Stimulated activated CD8-positive, alpha-beta memory T cell treated with anti-CD3 and anti-CD28 coated beads, Interleukin-4, amount 100 ng/mL, for 1 hour (primary cell): ENCODE measurements at places on chromosomes 3 and 15.

- no peak for DNase-seq
Measured at GRCh38 chr15:60096157-60096556, 92.0 kb downstream of the FOXB1 start.

DNA sequence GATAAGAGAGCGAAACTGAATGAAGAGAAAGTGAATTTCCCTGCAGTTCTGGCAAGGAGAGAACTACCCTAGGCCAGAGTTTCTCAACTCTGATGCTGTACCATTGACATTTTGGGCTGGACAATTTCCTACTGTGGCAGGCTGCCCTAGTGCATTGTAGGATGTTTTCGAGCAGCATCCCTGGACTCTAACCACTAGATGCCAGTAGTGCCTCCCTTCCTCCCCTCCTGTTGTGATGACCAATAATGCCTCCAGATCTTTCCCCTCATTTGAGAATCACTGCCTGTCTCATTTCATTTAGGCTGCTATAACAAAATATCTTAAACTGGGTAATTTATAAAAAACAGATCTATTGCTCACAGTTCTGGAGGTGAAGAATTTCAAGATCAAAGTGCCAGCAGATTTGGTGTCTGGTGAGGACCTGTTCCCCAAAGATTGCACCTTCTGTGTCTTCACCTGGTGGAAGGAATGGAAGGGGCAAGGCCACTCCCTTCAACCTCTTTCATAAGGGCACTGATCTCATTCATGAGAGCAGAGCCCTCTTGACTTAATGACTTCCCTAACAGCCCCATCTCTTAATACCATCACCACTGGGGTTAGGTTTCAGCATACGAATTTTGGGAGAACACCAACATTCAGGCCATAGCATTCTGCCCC is 188.9 kb upstream of the MEIS2 start:
- DNase-seq = no peak

DNA sequence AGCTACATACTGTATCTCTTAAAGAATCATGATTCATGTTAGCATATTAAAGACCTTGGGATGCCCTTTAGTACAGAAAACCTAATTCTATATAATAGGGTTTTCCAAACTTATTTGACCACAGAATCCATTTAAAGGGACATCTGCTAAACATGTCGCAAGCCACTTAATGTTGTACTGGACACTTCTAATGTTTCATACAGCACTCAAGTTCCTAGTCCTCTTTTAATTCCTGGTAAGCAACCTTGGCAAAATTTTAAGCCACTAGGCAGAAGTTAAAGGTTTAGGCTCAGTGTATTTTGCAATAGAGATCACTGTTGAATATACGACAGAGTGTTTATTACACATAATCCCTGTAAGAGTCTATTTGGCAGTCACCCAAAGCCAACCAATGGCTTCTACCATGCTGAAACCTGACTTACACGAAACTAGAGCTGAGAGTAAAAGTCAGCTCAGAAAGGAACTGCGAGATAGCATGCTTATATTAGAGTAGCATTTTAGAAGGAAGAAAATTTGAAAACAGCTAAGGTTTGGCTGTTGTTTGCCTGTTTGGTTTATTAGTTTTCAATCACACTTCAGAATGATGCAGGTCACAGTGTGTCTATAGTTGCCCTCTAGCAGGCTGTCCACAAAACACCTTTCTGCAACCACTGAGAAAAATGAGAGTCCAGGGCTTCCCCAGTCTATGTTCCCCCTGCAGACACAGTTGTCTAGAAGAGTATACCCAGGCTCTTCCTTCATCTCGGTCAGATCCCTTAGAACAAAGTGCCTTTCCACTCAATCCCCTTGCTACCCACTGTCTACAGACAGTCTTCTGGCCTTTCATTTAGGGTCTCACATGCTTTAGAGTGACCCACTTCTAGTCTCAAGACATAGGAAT is 104.4 kb downstream of the FMN1 start:
- DNase-seq = no peak

DNA sequence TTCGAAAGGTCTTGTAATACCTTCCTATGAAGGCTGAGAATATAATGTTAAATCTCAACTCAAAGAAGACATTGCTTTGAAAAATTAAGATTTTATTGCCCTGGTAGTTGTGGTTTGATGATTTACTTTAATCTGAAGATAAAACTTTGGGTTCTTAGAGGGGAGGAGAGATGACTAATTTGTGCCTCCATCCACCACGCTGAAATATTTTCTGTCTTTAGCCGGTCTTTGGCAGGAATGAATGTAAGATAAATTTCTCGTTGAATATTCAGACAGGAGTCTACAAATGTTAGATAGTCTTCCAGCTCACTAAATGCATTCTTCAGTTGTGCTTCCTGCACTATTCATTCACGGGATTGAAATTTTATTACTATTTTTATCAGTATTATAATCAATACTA is 844.3 kb upstream of the NR2F2 start:
- DNase-seq = no peak

GRCh38 chr3:135851201-135852081 is 114.1 kb upstream of the PPP2R3A start:
- no peak for DNase-seq

DNA sequence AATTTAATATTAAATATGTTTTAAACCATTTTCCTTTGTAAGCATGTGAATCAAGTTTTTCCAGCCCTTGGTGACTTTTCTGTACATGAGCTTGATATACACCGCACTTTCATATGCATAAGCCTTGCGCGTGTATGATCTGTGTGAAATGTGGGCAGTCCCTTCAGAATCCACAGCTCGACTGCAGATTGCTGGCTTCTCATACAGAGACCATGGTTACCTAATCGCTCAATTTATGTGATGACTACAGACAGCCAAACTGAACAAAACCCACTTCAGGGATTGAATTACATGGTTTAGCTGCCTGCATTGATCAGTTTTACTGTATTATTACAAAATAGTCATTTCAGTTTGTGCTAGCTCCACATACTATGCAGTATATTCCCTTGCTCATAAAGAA is 212.3 kb upstream of the NECTIN3 start:
- no peak for DNase-seq

DNA sequence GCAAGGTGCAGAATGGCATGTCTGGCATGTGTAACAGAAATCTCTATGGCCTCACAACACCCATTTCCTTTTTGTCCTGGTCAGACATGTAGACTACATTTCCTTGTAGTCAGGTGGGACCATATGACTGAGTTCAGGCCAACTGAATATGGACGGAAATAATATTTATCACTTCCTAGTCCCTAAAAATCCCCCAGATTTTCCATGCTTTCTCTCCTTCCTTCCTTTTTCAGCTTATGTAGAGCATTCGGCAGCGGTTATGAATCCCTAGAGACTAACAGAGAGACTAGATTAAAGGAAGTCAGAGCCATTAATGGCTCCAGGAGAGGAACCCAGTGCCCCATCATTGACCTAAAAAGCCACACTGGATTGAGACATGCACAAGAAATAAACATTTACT is 35.8 kb downstream of the SLC9A9 start:
- DNase-seq = no peak

GRCh38 chr3:13209634-13209997 is 136.4 kb upstream of the IQSEC1 start:
- no peak for DNase-seq

GRCh38 chr15:72437650-72438316 is 36.3 kb upstream of the ARIH1 start:
- no peak for DNase-seq

DNA sequence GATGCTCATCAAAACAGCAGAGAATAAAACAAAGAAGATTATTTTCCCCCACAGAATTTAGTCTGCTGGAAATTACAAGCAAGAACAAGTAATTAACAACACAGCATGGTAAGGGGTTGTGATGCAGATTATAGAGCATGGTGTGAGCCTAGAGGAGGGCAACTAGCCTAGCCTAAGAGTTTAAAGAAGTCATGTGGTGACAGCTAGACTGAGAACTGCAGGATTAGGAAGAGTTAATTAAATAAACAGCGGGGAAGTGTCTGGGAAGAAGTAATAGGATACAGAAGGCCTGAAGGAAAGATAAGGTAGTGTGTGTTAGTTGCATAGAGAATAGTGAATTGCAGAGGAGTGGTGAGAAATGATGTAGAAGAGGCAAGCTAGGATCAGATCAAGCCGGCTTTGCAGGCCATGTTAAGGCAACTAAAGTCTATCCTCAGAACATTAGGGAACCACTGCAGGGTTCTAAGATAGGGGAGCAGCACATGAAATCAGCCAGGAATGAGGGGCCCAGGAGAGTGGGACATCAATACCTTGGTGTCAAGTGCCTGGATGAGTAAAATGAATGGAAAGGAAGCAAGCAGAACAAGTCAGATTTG is 11.9 kb upstream of the PKM start:
- no peak for DNase-seq

GRCh38 chr3:7188551-7188950 is 327.6 kb downstream of the GRM7 start:
- no peak for DNase-seq

DNA sequence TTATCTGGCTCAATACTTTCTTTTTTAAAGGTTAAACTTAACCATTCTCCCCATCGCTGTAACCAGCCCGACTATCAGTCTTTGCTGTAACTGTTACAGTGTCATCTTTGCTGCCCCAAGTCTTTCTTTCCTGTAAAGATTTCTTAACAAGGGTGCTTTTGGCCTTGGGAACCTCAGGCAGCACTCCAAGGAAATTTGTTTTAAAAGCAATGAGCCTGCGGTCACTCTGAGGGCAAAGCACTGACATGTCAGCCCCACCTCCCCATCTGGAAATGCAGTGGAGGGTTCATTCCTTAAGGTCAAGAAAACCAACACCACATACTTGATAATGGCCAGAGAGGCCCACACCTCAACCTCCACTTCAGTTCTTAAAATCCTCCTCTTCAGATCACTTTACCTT is 3.2 kb downstream of the TRANK1 start:
- DNase-seq = no peak

DNA sequence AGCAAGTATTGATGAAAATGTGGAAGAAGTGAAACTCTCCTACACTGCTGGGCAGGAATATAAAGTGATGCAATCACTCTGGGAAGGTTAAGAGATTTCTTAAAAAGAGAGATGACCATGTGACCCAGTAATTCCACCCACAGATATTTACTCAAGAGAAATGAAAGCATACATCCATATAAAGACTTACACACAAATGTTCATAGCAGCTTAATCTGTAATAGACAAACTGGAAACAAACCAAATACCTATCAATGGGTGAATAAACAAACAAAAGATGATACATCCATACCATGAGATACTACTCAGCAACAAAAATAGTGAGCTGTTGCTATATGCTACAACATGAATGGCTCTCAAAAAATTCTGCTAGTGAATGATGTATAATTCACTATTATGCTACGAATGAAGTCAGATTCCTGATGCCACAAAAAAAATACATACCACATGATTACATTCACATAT is 463.3 kb downstream of the MAGI1 start:
- DNase-seq = no peak

GRCh38 chr3:149571381-149571780 is 86.4 kb downstream of the WWTR1 start:
- DNase-seq = no peak

DNA sequence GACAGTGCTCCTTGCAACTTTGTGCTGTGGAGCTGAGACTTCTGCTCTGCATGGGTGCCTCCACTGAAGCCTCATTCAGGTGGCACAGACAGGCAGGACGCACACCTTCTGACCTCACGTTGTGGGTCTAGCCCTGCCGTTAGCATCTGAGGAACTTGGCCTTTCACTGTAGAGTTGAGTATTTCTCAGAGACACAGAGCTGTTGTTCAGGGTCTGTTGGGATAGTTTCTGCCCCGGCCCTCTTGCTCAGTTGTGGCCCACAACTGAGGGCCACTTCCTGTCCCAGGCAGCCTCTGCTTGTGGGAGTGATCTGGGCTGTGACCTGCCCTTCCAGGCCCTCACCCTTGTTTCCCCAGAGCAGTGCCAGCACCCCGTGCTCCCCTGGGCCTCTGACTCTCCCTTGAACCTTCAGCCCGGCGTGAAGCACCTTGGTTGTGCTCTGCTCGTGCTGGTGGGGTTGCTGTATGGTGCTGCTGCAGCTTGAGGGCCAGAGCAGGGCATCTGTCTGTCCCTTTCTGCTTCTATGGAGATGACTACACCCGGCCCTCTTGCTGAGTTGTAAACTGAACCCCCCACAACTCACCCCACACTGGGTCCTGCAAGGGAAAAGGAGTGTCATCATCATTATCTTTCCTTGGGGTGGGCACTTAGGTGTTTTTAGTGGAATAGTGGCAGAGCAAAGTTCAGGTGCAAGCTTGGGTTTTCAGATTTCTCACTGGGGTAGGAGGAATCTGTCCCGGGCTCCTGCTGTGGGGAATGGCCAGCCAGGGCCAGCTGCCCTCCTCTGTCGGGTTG is 11.7 kb downstream of the BAHD1 start:
- DNase-seq = no peak

DNA sequence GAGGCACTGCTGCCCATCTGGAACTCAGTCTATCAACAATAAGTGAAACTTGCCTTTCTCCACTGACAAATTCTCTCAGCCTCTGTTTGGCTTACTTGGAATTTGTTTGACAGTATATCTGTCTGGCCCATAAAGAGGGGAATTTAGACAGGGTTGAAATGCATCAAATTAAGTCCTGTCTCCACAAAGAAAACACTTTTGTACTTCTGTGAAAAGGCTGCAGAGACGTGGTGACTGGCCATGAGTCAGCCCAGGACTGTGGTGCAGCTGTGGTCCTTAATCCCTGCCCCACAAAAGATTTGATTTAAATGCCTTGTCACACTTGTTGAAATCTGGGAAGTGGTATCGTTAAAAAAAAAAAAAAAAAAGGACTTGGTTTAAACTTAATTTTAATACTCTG is 47.5 kb downstream of the RYR3 start:
- no peak for DNase-seq

GRCh38 chr15:67115586-67115969 is 50.2 kb downstream of the SMAD3 start:
- no peak for DNase-seq

GRCh38 chr3:150393745-150394144 is 14.4 kb upstream of the TSC22D2 start:
- DNase-seq = no peak

DNA sequence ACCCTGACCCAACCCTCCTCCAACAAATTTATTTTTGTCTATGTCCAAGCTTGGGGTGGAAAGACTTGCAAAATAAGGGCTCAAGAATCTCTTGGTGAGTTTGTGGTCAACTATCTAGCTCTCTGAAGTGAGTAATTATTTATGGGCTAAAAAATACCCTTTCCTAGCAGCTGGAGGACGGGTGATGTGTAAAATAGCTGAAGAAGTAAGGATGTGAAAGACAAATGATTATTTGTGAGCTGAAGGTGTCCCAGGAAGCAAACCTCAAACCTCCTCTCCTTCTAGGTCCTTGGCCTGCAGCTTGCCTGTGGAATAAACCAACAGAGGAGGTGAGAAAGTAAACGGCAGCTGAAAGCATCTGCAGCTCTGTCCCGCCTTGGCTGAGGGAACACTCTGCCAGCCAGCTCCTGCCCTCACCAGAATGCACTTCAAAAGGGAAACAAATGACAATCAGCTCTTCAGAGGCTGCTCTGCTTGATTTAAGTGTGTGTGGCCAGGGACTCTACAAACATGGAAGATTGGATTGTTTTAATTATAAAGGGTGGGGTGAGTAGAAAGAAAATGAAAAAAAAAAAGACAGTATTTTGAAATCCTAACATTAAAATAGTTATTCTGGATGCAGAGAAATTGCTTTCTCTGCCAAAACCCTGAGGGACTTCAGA is 60.3 kb downstream of the TM4SF4 start:
- DNase-seq = no peak

GRCh38 chr15:65887565-65887964 is 18.3 kb downstream of the RAB11A start:
- DNase-seq = no peak

GRCh38 chr15:65377105-65377975 is 462 bp downstream of the IGDCC3 start:
- no peak for DNase-seq
